ENCODE measurements at places on chromosomes 11 and 22. TPM values are rescaled to one million over a fixed set of nuclear protein-coding genes. Genes with fewer than 3 reads are reported as not detected.

The VPREB1 gene
- polyA plus RNA-seq: not detected

The CCDC179 gene
- not detected for polyA plus RNA-seq

The KCNK4 gene
- polyA plus RNA-seq: 0.11 TPM

The RPS19BP1 gene
- polyA plus RNA-seq: 58.4 TPM

The SCUBE1 gene
- polyA plus RNA-seq: 11.6 TPM

The HORMAD2 gene
- polyA plus RNA-seq: not detected

DNA sequence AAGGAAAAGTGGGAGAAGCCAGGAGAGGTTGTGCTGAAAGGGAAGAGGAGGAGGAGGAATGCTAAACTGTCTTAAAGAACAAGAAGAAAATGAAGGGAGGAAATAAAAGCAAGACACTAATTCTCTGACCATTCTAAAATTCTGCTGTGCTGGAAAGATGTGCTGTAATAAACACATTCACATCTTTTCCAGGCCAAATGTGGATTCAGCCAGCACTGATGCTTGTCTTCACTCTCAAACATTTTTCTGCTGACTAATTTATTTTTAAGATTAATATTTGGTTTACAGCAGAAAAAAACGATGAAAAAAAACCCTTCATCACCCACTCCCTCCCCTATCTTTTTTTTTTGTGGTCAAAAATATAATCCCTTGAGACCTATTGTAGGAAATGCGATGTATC, 223.6 kb downstream of the SWAP70 start:
- DNase-seq: no peak

DNA sequence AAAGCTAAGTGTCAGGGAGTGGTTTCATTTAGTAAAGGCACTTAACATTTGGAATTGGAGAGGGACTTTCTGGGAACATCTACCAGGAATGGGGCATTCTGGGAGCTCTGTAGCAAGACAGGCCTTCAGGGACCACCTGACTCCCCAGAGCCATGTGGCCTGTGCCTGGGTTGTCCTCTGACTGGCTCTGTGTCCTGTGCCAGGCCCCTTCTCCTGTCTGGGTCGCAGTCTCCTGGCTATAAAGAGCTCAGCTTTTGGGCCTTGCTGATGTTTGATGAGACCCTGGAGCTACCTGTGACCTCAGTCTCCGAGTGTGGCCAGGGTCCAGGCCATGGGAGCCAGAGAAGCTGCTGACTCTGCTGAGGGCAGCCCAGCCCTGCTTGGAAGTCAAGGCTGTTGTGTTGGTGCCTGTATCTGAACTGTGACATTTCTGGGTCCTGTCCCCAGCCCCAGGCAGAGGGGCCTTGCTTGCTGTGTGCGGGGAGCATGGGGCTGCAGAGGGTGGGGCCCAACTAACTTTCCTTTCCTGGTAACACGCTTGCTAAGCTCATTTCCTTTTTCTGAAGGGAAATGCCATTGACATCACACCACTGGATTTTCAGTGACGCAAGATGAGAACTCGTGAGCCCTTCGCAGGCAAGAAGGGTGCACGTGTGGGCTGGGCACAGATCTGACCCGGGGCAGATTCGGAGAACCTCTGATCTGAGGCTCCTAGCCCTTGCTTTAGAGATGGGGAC, 41.3 kb downstream of the LRRC32 start:
- no peak for DNase-seq

DNA sequence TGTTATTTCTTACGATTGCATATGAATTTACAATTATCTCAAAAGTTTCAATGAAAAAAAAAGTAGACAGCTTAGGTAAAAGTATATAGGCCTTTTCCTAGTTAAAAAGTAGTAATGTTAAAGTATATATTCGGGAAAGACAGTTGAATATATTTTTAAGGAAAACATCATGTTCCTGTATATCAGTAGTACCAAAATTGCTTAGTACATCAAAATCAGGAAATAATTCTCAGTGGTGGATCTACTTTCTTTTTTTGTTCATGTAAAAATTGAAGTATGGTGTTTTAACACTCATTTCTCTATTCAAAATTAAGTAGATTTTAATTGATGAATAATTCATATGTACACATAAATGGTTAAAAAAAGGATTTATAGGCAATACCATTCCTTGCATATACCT, 73.9 kb downstream of the USP47 start:
- DNase-seq: no peak

DNA sequence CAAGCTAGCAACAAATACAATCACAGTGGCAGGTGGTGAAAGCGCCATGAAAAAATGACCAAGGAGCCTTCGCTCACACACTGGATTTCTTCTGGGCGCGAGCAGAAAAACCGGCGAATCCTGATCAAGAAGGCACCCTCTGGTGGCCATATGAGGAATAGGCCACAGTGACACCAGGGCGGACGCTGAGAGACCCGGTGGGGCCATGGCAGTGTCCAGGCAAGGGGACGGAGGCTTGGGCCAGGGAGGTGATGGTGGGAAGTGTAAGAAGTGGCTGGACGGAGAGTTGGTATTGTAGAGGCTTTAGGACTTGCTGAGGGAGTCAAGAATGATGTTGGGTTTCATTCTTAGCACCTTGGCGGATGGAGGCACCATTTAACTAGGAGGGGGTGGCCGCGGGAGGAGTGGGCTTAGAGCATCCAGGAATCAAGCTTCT, 16.9 kb upstream of the RAC2 start:
- DNase-seq: no peak

- no peak for DNase-seq
These were observed 442.6 kb downstream of the TBC1D22A start for GRCh38 chr22:47205081-47205491.

- no peak for DNase-seq
These were observed 11.1 kb upstream of the VWCE start for GRCh38 chr11:61306221-61306620.

- DNase-seq: no peak
These were observed 101.3 kb upstream of the GAL start for GRCh38 chr11:68583041-68583446.

GRCh38 chr11:116527180-116527991, 245.4 kb downstream of the BUD13 start:
- DNase-seq: no peak

- no peak for DNase-seq
These were observed 157.8 kb upstream of the TRPC6 start for GRCh38 chr11:101741479-101742175.

GRCh38 chr11:15920856-15921629, 435.3 kb downstream of the SOX6 start:
- DNase-seq: no peak

GRCh38 chr11:61158691-61159381, 2.4 kb downstream of the VPS37C start:
- no peak for DNase-seq

GRCh38 chr11:44326615-44327475, 16.9 kb upstream of the ALX4 start:
- no peak for DNase-seq

- DNase-seq: no peak
These were observed 9.6 kb downstream of the PNPLA5 start for GRCh38 chr22:43882122-43882767.

DNA sequence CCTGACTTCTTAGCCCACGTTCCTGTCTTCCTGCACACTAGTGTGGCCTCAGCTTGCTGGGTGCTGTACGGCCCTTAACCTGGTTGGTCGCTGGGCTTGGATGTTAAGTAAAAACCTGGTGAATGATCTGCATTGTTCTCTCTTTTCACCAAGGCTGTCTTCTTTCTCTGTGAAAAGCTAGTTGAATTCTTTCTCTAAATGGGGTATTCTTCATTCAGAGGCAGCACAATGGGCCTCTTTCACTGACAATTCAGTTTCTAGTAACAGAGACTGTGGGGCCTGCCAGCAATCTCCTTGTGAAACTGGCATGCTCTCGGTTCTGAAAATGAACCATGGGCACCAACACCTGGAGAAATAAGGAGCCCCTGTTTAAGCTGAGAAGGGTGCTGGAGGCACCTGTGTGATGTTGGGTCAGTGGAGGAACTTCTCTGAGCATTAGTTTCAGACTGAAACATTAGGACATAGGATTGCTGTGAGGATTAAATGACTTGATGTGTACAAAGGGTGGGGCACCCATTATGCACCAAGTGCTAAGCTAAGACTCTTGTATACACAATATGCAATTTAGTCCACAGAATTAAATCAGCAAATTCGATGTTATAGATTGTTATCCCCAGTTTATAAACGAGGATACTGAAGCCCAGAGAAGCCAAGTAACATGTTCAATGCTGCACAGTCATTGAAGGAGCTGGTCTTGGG, 33.1 kb upstream of the ELF5 start:
- no peak for DNase-seq
